ENCODE measurements at places on chromosomes 2 and 18.

DNA sequence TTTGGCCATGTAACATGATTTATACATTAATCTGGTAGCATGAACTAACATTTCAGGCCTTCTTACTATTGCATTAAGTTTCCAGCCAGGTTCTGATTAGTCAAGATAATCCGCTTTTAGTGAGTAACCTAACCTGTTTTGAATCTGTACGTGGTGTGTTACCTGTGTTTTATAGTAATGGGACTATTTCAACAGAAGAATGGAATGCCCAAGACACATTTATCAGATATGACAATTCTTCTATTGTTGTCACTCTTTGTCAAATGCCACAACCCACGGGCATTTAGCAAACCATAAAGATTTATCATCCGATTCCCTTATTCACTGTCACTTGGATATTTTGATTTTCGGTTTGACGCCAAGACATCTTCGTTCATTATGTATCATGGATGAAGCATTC, 117.9 kb downstream of the ETAA1 start:
- no peaks in the 10 kb centered on the region for H3K36me3 ChIP-seq
- H3K4me3 ChIP-seq, result no peak overlapping the region
- DNase-seq, result no peak
- no peaks in the 10 kb centered on the region for H3K27me3 ChIP-seq
- H3K4me1 ChIP-seq, result no peaks in the 10 kb centered on the region

DNA sequence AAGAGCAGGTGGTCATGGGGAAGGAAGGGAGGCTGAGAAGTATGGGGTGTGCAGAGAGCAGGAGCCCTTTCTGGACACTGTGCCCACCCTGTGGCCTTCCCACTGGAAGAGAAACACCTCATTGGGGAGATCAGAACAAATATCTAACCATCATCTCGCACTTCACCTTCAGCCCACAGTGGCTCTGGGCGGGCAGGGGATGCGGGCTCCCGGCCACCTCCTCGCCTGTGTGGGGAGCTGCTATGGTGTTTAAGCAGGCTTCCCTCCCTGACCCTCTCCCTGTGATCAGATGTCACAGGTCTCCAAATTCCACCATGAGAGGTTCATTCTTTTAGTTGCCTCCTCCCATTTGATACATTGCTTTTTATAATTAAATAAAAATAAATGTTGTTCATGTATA, 5.0 kb downstream of the FBLN7 start:
- H3K27me3 ChIP-seq, result no peaks in the 10 kb centered on the region
- no peak overlapping the region for H3K4me3 ChIP-seq
- DNase-seq, result no peak
- no peaks in the 10 kb centered on the region for H3K36me3 ChIP-seq
- H3K4me1 ChIP-seq, result no peaks in the 10 kb centered on the region

DNA sequence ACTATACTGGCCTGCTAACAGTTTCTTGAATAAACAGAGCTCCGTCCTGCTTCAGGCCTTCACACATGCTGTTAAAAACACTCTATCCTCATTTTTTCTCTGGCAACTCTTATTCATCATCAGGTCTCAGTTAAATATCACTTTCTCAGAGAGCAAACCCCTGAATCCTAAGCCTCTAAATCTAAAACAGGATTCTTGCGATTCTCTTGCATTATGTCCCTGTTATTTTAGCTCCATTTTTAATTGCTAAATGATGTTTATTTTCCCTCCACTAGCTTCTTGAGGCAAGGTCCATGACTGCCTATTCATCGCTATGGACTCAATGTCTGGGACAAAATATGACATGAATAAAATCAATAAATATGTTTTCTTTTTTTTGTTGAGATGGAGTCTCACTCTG, 190.7 kb upstream of the SMAD7 start:
- H3K4me3 ChIP-seq, result no peak overlapping the region
- DNase-seq, result no peak
- H3K27me3 ChIP-seq, result no peaks in the 10 kb centered on the region
- H3K27ac ChIP-seq, result no peak overlapping the region
- no peaks in the 10 kb centered on the region for H3K36me3 ChIP-seq
- H3K4me1 ChIP-seq, result no peaks in the 10 kb centered on the region

- H3K27me3 ChIP-seq, result no peaks in the 10 kb centered on the region
- H3K4me3 ChIP-seq, result peak overlapping the region; percentile 97
- peaks cover 3% of the 10 kb centered on the region for H3K36me3 ChIP-seq
- DNase-seq, result peak; percentile 59
Observed at GRCh38 chr2:172429301-172429968, 2.0 kb downstream of the ITGA6 start.

- H3K27ac ChIP-seq, result no peak overlapping the region
- no peaks in the 10 kb centered on the region for H3K27me3 ChIP-seq
- no peak for DNase-seq
- no peaks in the 10 kb centered on the region for H3K36me3 ChIP-seq
- H3K4me1 ChIP-seq, result no peaks in the 10 kb centered on the region
- no peak overlapping the region for H3K4me3 ChIP-seq
Observed at GRCh38 chr2:59690849-59691248, 862.6 kb downstream of the BCL11A start.

DNA sequence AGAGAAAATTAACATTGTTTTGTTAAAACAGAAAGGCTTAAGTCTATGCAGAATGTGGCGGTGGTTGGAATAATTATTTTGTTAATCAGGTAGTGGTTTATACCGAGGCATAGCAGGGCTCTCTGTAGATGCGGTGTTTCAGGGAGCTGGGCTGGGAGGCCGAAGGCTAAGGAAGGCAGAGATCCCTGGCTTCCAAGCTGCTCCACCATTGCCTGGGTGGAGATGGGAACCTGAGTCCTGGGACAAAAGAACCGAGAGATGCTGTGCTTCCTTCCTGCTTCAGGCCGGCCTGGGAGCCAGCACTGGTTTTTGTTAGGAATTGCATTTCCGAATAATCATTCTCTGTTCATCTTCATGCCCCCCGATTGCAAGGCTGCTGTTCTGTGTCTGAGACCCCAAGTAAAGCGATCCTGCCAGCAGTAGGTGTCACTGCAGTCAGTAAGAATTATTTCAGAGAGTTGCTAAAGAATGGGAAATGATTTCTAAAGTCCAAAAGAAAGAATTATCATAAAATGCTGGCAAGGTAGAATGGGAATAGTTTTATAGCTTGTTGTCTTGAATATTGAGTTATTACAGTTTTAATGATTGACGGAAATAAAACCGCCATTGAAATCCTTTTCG, 824.9 kb downstream of the GALR1 start:
- no peak overlapping the region for H3K4me3 ChIP-seq
- no peaks in the 10 kb centered on the region for H3K27me3 ChIP-seq
- no peaks in the 10 kb centered on the region for H3K36me3 ChIP-seq
- H3K27ac ChIP-seq, result no peak overlapping the region

DNA sequence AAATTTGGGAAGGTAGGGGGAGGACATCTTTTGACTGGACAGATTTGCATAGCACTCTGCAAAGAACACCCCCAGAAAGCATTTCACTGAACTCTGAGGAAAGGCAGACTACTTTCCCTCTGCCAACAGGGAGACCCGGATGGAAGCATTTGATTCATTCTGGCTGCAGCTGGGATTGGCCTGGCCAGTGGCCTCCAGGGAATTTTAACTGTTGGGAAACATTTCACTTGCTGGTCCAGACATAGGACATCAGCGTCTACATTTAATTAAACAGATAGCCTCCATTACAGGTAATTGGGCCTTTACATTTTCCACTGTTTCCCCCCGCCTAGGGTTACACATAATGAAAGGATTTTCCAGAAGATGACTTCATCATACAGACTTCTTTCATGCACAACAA, 92.8 kb downstream of the MARCHF4 start:
- H3K4me1 ChIP-seq, result no peaks in the 10 kb centered on the region
- no peaks in the 10 kb centered on the region for H3K36me3 ChIP-seq
- H3K27ac ChIP-seq, result no peak overlapping the region
- no peak overlapping the region for H3K4me3 ChIP-seq
